ENCODE measurements at places on chromosomes 16 and 17. TPM values are rescaled to one million over a fixed set of nuclear protein-coding genes. Genes with fewer than 3 reads are reported as not detected.
A peak's percentile ranks its signal among the peaks of the same experiment; 100 is the strongest.

The MED13 gene
- 51.4 TPM for total RNA-seq

DNA sequence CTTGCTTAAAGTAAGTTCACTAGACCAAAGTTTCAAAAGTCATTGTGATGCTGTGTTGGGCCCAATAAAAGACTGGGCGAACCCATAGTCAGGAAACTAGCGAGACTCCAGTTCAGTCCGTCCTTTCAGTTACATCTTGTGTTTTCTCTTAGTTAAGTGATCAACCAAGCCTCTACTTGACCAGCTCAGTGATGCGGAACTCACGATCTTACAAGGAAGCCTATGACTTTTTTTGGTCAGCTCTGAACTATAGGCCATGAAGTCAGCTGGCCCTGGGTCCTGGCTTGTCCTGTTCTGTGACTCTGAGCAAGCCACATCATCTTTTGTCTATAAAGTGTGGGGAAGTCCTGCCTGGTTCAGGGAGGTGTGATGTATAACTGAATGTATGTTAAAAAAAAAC, 21.7 kb upstream of the WSCD1 start:
- no peaks in the 10 kb centered on the region for H3K27me3 ChIP-seq
- no peak overlapping the region for H3K27ac ChIP-seq
- peaks cover 5% of the 10 kb centered on the region for H3K4me1 ChIP-seq
- H3K36me3 ChIP-seq, result no peaks in the 10 kb centered on the region
- no peak overlapping the region for H3K4me3 ChIP-seq
- DNase-seq, result no peak

DNA sequence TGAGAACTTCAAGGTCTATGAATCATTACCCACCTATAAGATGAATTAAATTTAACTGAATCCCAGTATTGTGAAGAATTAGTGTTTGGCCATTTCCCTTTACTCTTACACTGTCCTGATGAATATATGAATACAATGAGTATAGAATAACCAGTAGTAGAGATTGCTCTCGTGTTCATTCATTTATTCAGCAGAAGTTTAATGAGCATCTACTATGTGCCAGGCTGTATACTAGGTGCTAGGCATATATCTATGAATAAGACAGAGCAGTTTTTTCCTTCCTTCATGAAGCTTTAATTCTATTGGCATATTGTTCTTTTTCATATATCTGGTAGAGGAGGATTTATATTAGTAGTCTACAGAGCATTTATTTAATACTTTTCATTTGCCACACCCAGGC, 6.0 kb downstream of the GOSR1 start:
- no peak for DNase-seq
- H3K27me3 ChIP-seq, result peaks cover 2% of the 10 kb centered on the region
- H3K36me3 ChIP-seq, result peaks cover 21% of the 10 kb centered on the region
- no peak overlapping the region for H3K27ac ChIP-seq

DNA sequence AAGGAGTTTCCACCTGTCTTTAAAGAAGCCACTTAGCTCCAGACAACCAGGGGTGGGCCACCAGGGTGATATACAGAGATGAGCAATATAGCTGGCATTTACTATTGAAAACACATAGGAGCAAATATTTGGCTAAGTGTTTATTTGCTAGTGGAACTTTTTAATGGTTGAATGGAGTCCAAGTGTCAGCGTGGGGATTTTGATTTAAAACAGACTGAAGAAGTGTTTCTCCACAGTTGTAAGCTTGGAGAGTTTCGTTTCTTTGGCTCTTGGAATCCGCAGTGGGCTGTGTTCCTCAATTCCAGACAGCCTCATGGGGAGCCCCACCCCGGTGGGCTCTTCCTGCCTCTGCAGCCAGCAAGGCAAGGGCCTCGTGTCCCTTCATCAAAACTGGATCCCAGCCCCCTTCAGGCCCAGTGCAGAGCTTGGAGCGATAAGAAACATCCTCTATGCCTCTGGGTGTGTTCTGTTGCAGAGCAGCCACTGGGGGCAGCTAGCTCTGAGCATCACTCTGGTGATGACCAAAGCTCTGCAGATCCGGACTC, 36.1 kb downstream of the NOG start:
- peak; percentile 27 for DNase-seq
- no peak overlapping the region for H3K4me3 ChIP-seq
- H3K27me3 ChIP-seq, result peaks cover 5% of the 10 kb centered on the region
- H3K36me3 ChIP-seq, result no peaks in the 10 kb centered on the region

DNA sequence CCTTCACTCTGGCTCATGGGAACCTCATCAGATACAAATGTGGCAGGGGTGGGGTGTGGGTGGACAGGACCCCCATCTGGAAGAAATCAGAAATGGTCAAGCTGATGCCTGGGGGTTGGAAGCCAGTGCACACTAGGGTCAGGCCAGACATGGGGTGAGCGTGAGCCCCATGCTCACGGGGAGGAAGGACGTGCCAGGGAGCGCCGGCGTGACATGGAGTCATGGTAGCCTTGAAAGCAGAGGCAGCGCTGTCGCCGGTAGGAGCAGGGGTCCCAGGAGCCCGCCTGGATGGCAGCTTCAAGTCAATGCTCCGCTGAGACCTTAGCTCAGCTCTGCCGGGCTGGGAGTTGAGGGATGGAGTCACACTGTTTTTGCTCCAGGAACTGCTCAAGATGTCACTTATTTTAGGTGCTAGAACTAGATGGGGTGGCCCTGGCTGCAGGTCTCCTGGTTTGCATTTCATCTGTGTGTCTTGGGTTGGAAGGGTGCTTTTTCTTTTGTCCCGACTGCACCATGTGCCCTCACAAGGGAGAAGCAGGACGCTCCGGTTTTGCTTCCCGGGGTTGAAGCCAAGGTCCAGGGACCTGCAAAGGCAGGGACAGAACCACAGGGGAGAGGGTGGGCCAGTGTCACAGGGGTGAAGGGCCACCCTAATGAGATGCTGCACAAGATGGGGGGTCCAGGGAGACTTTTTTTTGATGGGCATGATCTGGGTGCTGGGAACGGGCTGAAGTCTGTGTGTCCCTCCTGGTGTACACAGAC, 51.4 kb downstream of the USP22 start:
- no peak for DNase-seq
- no peak overlapping the region for H3K27ac ChIP-seq
- no peak overlapping the region for H3K4me3 ChIP-seq
- H3K27me3 ChIP-seq, result peaks cover 5% of the 10 kb centered on the region
- no peaks in the 10 kb centered on the region for H3K36me3 ChIP-seq

GRCh38 chr16:65728167-65728566, 606.3 kb upstream of the CDH11 start:
- no peaks in the 10 kb centered on the region for H3K36me3 ChIP-seq
- H3K27me3 ChIP-seq, result no peaks in the 10 kb centered on the region
- H3K4me3 ChIP-seq, result no peak overlapping the region
- H3K27ac ChIP-seq, result peak overlapping the region; percentile 86

DNA sequence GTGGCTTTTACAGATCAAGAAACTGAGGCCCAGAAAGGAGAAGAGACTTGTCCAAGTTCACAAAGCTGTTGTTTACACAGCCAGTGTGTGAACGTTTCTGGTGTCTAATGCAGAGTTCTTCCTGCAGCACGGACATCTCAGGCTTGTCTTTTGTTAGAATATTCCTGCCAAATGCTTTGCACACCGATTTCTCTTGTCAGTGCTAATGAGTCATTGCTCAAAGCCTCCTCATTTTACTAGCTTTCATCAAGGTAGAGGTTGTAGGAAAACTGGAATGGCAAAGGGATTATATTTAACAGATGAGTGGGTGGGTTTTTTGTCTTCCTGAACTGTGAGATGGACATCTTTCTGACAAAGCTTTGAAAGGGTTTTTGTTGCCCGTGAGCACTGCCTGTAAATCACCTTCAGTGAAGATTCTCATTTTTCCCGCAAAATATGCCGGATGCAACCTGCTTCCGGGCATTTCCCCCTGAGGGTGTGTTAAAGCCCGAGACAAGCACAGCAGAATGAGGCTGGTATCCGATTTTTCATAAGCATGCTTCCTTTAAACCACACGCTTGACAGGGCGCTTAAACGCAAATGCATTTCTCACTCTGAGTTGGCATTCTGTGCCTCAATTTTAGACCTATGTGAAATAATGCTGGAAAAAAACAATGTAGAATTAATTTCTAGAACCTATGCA, 14.7 kb downstream of the PMM2 start:
- H3K4me1 ChIP-seq, result no peaks in the 10 kb centered on the region
- no peak overlapping the region for H3K4me3 ChIP-seq
- no peak overlapping the region for H3K27ac ChIP-seq
- peaks cover 33% of the 10 kb centered on the region for H3K36me3 ChIP-seq
- no peak for DNase-seq
- H3K27me3 ChIP-seq, result no peaks in the 10 kb centered on the region

DNA sequence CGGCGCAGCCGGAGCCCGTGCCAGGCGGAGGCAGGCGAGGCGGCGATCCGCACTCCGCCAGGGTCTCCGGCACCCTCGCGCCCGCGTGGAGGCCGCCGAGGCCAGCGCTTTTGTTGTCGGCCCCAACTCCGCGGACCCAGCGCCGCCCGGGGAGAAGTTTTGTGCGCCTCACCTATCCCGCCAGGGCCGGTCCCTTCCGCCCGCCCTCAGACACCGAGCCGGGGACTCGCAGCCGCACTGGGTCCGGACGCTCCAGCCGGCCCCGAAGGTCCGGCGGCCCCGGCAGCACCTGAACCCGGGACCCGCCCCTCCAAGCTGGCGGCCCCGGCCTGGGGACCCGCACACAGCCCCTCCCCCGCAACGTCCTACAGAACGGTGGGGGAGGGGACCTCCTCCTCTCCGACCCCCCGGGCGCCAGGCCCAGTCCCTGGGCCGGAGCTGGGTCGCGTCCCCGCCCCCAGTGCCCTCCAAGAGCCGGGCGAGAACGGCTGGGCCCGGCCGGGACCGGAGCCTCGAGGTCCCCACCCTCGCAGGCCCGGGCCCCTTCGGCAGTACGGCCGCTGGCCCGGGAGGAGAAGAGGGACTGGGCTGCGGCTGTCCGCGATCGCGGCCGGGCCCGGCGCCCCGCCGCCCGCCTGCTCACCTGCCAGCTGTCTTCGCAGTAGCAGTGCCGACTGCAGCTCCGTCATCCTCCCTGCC, 698 bp downstream of the UBE2G1 start:
- H3K4me3 ChIP-seq, result no peak overlapping the region
- peaks cover 12% of the 10 kb centered on the region for H3K4me1 ChIP-seq
- peak; percentile 53 for DNase-seq

- peak overlapping the region; percentile 61 for H3K4me3 ChIP-seq
- H3K27me3 ChIP-seq, result peaks cover 6% of the 10 kb centered on the region
- DNase-seq, result no peak
- H3K27ac ChIP-seq, result peak overlapping the region; percentile 70
- peaks cover 58% of the 10 kb centered on the region for H3K4me1 ChIP-seq
These were observed 39.0 kb downstream of the SOST start for GRCh38 chr17:43719578-43719977.

GRCh38 chr17:58680038-58680369, 11.8 kb downstream of the TEX14 start:
- no peak overlapping the region for H3K27ac ChIP-seq
- H3K27me3 ChIP-seq, result peaks cover 1% of the 10 kb centered on the region
- no peaks in the 10 kb centered on the region for H3K36me3 ChIP-seq
- no peak overlapping the region for H3K4me3 ChIP-seq
- DNase-seq, result no peak

All from endothelial cell (in vitro differentiated cells).